RWPE2 (cell line): ENCODE measurements at places on chromosomes 7 and 10.

DNA sequence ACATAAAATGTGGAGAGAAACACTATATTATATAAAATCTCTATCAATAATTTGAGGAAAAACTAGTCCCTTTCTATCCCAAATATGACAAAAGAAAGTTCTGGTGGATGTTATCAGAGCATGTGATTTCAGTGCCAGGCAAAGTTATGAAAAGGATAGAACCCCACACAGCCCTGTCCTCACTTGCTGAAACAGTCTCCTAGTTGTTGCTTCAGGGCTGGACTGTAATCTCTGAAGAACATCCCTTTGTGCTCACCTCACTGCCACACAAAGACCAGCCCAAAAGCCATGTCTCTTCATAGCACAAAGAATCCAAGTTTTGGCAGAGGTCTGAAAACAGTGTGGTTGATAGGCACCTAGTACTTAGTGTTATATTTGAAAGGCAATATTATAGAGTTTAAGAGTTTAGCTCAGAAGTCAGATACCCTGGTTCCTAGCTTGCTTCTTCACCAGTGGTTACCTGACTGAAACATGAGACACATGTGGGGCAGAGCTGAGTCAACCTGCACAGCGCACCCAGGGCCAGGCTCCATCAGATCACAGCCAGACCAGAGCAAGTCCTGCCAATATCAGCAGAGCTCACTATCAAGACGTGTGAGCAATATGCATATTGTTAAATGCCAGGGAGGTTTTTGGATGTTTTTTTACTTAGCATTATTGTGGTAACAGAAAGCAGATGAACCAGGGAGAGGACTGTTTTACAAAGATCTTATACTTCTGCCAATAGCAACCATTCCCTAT, 25.0 kb downstream of the CYP3A7 start:
- DNase-seq: no peak

DNA sequence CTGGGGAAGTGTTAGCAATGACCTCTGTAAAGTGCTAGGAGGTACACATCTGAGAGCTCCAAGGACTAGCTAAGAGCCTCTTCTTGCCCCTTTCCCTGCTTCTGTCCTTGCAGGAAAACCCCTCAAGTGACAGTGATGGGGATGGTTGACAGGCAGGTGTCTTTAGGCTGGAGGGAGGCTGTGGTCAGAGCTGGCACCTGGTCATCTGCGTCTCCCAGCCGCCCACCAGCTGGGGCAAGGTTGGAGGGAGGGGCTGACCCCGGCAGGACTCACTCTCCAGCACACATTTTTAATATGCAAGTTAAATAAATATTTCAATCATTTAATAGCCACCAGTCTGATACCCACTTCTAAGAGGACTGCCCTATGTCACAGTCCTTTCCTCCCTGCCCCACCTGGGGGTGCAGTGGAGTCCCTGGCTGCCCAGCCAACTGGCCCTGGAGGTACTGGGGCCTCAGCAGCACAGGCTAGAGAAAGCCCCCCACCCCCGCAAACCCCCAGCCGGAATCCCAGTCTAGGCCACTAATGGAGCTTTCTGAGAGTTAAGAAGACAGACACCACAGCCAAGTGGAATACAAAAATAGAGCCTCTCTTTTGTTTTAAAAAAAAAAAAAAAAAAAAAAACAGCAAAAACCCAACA, 6.3 kb downstream of the FGF8 start:
- DNase-seq: no peak

GRCh38 chr7:125126376-125126775, 196.8 kb upstream of the POT1 start:
- DNase-seq: no peak

DNA sequence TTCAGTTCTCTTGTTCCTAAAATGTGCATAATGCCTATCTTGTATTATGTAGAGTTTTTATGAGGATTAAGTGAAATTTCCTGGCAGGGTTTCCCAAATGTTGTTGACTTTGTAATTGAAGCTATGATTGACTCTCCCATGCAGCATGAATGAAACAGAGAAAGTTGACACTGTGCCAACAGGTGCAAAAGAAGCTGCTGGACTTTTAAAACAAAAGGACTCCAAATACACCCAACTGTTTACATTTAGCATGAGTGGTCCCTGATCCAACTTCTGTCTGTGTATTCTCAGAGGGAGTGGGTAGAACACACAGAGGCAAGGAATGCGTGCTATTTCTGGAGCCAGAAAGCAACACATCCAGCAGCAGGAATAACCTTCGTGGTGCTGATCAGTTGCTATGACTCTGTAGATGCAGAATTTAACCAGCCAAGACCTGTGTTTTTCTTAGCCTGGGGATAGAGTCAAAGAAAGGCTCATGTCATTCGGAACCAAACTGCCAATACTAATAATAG, 14.4 kb upstream of the RBM20 start:
- DNase-seq: peak; percentile 66

GRCh38 chr10:110845756-110846620, 25.7 kb upstream of the PDCD4 start:
- DNase-seq: no peak

GRCh38 chr7:149071641-149072437, 18.7 kb downstream of the ZNF786 start:
- DNase-seq: no peak

DNA sequence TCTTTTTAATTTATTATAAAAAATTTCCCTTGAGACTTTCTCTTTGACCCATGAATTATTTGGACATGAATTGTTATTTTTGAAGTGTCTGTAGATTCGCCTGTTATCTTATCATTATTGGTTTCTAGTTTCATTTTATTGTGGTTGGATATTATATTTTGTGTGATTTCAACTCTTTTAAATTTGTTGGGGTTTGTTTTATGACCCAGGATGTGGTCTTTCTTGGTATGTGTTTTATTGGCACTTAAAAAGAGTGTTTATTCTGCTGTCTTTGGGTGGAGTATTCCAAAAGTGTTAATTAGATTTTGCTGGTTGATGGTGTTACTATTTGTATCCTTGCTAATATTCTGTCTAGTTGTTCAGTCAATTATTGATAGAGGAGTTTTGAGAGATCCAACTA, 50.5 kb upstream of the GPR141 start:
- DNase-seq: no peak

DNA sequence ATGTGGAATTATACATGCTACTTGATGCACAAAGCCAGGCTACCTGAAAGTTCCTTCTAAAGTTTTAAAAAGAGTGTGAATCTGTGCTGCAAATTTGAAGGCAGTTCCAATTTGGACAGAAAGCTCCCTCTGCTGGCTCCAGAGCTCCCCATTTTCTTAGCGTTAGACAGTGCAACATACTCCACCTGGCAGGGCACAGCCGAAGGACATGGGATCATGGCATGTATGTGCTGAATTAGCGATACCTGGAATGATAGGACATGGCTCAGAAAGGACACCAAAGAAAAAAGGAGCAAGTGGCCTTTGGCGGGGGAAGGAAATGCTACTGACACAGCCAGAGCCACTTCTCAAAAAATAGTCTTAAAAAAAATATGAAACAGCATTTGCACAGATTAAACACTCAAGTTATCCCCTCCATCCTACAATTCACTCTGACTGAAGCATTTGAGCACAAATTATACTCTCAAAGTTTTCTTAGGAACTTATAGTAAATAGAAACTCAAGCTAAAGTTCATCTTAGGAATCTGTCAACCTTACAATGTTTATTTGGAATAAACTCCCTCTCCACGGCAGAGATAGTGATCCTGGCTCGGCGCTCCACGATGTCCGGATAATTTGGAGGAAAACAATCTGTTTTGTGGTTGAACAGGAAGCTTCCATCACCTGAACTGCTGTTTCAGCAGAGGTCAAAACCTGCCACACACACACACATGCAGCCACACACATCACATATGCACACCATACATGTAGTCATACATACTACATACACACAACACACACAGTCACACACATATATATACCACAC, 80.0 kb downstream of the C7orf25 start:
- no peak for DNase-seq

GRCh38 chr7:96300502-96300901, 21.4 kb downstream of the SLC25A13 start:
- no peak for DNase-seq

- DNase-seq: no peak
These were observed 46.4 kb upstream of the PARD3 start for GRCh38 chr10:34861293-34862021.
